Dermis blood vessel endothelial cell (primary cell): ENCODE measurements at places on chromosomes 2 and 18.

GRCh38 chr2:237630216-237631000, 3.0 kb downstream of the LRRFIP1 start:
- DNase-seq, result no peak

GRCh38 chr2:165877565-165878550, 75.7 kb downstream of the TTC21B start:
- no peak for DNase-seq

DNA sequence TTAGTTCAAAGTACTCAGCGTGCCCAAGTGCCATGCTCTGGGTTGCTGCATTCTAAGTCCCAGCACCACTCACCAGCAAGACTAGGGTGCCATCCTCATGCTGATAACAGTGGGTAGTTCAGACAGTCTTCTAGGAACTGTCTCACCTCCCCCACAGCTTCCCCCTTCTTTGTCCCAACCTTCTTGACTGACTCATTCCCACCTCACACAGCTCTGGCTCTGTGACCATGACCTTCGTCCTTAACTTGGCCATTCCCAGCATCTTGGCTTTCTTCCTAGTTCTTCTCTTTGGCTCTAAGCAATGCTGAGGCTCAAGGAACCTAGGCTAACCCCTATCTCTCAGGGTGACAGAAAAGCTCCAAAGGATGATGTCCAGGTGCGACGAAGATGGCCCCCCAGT, 20.0 kb upstream of the CXCR4 start:
- DNase-seq, result no peak

DNA sequence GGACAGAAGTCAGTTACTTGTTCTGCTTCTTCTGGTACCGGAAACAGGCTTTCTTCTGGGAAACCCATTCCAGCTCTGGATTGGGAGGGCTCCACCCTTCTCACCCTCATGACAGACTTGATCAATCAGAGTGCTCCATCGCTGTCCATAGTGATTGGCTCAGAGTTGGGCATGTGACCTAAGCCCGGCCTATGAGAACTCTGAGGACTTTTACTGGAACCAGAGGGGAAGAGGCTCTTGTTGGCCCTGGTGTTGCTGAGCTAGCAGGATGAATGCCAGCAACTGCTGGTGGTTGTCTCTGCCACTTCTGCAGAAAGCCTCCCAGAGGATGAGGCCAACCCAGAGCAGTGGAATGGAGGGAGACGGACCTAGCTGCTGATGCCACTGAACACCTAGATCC, 33.3 kb downstream of the TMEM37 start:
- DNase-seq, result no peak

DNA sequence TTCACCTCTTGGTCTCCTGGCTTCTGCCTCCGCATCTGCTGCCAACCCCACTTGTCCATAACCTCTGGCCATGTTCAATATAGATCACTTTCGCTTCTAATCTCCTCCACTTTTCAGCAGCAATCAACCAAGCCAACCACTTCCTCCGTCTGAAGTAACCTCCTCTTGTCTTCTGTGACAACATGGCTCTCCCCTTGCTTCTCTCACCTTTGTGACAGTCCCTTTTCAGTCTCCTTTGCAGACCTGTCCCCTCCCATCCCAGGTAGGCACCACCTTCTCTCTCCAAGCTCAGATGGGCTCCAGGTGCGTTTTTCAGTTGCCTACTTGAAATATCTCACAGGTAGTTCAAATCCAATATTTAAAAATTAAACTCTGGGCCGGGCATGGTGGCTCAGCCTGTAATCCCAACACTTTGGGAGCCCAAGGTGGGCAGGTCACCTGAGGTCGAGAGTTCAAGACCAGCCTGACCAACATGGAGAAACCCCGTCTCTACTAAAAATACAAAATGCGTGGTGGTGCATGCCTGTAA, 4.7 kb upstream of the PSD4 start:
- no peak for DNase-seq

DNA sequence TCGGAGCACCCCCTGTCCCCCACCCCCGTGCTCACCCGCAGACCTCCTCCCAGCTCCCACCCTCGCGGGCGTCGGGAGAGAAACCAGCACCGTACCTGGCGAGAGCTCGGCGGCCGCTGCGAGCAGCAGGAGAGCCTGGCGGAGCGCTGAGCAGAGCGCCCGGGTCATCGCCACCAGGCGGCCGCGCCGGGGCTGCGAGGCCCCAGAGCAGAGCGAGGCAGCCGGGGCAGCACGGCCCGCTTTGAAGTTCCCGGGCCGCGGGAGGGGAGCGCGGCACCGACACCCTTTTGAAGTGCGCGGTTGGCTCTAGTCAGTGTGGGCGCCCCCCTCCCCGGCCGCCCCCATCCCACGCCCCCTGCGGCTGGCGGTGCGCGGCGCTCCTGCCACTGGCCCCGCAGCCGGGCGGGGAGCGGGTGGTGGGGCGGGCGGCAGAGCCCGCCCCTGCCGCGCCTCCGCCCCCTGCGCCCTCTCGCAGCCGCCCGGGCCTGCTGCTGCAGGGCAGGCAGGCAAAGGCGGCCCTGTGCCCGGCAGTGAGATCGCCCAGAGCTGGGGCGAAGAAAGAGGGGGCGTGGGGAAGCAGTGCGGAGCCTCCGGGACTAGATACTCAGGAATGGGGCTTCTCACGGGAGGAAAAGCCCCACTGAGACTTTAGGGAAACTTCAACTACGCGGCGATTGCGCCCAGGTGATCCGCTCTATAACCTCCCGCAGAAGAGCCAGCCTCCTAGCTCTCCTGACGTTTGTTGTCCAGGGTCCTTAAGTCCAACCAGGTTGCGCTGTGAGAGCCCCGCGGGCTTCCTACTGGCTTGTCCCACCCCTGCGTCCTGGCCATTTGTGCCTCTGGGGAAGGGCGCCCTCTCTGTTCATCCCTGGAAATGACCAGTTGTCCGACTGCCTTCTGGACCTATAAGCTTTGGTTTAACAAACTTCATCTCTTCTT, at the start of gene ACVR1C:
Gene ACVR1C (minus strand): TSS at position 388 of the 939 bp plus-strand sequence. CDS start 220 bp downstream, at position 168.
- DNase-seq, result peak; percentile 65

DNA sequence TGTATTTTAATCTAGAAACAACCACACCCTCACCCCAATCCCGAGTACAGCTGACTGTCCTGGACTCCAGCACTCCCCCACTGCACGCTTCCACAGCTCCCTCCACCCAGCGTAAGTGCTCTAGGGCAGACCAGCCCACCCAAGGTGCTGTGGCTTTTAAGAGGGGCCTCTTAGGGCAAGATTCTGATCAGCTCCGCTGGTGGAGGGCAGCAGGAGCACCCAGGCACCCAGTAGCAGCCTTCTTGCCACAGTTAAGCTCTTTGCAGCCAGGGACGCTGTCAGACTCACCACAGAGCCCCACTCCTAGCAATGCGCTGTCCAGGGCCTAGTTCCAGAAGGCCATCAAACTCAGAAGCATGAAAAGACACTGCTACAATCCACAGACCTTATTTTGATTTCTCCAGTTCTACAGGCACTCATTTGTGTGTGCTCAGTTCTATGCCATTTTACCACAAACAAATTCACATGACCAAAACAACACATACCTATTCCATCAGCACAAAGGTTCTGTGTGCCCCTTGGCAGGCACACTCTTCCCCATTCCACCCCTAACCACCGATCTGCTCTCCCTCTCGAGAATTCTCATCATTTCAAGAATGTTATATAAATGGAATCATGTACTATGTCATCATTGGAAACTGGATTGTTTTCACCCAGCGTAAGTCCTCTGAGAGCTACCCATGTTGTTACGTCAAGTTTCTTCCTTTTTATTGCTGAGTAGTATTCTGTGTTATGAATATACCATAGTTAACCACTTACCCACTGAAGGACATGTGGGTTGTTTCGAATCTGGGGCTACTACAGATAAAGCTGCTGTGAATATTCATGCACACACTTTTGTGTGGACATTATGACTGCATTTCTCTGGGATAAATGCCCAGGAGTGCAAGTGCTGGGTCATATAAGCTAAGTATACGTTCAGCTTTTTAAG, 40.4 kb downstream of the PTPN2 start:
- DNase-seq, result no peak

- no peak for DNase-seq
Observed at GRCh38 chr2:241745276-241745675, 10.8 kb downstream of the D2HGDH start.

- DNase-seq, result no peak
Observed at GRCh38 chr18:31596081-31596872, 4.6 kb downstream of the TTR start.

DNA sequence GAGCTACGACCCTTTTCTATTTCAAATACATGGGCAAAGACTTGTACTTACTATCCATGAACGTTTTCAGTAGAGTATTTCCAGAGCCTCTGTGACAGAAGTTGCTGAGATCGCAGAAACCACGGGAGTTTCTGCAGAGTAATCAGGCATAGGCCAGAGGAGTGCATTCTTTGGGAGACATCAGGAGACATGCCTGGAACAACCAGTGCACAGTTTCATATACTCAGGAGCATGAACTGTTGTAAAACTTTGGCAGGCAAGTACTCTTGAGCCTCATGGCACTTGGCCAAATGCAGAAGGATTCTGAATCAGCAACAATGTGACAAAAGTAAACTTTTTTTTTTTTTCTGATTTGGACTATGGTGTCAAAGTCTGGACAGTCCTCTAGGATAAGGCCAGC, 307.1 kb downstream of the GRB14 start:
- DNase-seq, result no peak

DNA sequence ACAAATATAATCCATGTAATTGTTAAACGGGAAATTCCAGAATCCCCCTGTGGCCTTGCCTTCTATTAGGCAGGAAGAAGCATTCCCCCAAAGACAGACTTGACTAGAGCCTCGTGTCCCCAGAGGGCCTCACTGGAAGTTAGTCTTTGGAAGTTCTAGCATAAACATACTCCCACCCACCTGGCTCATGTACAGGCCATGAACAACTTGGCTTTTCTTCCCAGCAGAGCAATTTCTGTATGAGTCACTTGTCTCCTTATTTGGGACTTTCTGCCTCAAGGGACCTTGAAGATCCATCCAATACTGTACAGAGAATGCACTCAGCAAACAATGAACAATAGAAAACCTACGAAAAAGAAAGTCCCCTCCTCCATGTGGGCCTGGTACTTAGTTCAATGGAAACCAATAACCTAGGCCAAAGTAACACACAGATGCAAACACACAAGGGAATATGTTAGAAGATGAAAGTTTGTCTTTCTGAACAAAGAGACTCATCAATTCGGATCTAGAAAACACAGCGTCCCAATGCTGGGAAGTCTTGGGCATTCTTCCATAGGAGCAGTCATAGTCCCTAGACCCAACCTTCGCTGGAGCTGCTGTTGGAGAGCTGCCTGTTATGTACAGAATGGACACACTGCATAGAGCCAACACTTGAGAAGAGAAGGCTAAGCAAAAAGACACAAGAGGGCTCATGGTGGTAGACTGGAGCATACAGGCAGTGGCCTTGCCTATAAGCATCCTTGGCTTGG, 303.5 kb downstream of the HRH4 start:
- DNase-seq, result no peak

- DNase-seq, result no peak
Observed at GRCh38 chr2:128901572-128902391, 583.1 kb upstream of the HS6ST1 start.

DNA sequence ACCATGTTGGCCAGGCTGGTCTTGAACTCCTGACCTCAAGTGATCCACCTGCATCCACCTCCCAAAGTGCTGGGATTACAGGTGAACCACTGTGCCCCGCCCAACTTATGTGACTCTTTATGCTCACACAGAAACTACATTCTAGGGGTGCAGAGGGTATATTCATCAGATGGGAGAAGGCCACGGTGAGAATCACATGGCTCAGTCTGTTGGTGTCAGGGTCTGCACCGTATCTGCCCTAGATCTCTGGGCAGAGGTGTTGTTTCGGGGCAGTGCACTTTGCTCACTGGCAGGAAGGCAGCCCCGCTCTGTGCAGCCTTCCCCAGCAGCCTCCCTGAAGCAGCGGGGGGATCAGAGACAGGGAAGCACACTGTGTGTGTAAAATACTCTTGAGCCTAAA, 76.4 kb downstream of the SH3RF3 start:
- DNase-seq, result no peak

DNA sequence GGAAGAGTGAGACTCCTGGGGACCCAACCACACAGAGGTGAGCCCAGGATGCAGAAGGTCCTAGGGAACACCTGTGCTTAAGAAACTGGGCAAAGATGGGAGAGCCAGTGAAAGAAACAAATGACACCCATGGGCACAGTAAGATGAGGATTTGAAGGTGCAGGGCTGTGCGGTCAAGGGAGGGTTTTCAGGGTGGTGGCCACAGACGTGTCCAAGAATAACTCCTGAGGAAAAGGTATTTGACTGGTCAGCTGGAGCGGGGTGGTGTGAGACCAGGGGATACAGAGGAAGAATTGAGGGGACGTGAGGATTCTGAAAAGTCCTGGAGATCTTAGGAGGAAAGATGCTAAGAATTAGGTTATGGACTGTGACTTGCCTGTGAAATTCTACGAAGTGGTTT, 142.9 kb downstream of the TMEM163 start:
- DNase-seq, result no peak

DNA sequence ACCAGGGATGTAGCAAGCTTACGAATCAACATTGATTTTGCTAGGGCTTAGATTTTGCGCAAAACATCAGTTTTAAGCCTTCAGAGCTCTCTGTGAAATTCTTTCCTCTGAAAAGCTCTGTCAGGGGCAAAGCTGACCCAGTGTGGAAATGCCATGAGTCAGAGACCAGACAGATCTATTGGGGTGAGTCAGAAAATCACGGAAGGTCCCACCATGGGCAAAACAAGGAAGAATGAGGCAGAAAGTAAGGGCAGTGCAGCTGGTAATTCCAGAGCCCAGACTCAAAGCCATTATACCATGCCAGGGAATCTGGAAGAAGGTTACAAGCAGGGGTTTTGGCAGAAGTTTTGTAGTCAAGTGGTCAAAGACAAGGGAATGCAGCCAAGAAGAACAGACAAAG, 256.6 kb upstream of the CTAGE1 start:
- DNase-seq, result peak; percentile 82

GRCh38 chr2:30310955-30311354, 79.6 kb downstream of the LBH start:
- no peak for DNase-seq

GRCh38 chr2:62856228-62857040, 150.9 kb downstream of the EHBP1 start:
- no peak for DNase-seq

DNA sequence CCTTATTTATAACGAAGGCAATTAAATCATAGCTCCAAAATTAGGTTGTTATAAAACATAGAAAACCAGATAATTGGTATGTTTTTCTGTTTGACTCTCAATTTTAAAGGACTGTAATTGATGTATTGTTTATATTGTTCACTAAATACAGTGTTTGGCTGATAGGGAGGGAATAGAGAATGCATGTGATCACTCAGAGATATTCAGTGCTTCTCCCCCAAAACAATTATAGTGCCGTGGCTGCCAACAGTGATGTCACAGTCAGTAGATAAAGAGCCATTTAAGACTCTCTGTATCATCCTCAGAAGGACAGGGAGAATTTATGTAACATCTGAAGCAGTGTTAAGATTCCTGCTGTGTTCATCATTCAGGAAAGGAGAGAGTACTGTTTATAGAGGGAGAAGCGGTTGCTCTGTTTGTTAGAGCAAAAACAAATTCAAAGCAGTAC, 69.6 kb downstream of the PHLPP1 start:
- no peak for DNase-seq

DNA sequence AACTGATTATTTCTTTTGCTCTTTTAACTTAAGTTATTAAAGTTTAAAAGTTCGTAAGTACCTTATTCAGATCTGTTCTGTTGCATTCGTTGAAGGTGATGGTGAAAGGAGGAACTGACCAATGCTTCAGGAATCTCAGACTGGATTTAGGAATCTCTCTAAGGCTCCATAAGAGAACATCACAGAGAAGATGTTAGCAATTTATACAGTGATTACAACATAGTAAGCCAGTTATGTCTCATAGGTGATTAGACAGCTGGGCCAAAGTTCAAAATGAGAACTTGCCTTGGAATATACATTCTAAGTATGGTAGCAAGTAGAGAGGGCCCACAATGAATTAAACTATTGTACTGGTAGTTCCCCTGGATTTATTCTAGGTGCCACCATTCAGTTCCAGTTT, 3.2 kb downstream of the MARS2 start:
- DNase-seq, result peak; percentile 21
